Left cardiac atrium (tissue), 4 donors: ENCODE measurements at places on chromosomes 6 and 20. TPM values are rescaled to one million over a fixed set of nuclear protein-coding genes. Genes with fewer than 3 reads are reported as not detected.

Gene EGFL8
- total RNA-seq, result 7.1 TPM

Gene ULBP1
- 0.12 TPM for total RNA-seq

Gene HTR1E
- not detected for total RNA-seq

Gene CCN6
- total RNA-seq, result not detected

Gene NCOA7
- total RNA-seq, result 18.4 TPM

Gene TRIM10
- total RNA-seq, result not detected

Gene APOM
- total RNA-seq, result 1.4 TPM

Gene NANP
- total RNA-seq, result 4.4 TPM

Gene PRDM1
- total RNA-seq, result 1.1 TPM

Gene RFX6
- not detected for total RNA-seq

Gene LRFN2
- not detected for total RNA-seq
